ENCODE measurements at places on chromosomes 3 and 15.

GRCh38 chr15:64452988-64453688 is 7.2 kb upstream of the ZNF609 start:
- DNase-seq, result no peak

- DNase-seq, result no peak
These were observed 195.6 kb downstream of the ZBBX start for GRCh38 chr3:167184511-167184910.

- no peak for DNase-seq
These were observed 57.9 kb downstream of the RASA2 start for GRCh38 chr3:141544697-141545096.

- peak; percentile 31 for DNase-seq
These were observed 9.2 kb downstream of the TMPRSS7 start for GRCh38 chr3:112043621-112044201.

DNA sequence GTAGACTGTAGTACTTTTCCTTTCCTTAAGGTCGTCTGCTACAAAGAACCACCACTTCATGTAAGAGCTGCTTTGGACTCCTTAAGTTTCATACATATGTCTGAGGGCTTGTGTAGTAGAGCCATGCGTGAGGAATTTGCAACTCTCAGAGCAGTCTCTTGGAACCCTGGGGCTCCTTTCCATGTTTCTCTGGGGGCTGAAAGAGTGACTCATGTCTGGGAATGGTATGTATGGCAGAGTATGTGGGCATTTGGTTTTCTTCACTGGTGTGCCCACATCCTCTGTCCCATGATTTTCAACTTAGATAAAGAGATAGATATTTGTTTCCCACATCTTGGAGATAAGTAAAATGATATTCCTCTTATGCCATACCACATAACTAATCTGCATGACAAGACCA is 20.6 kb upstream of the RBM5 start:
- no peak for DNase-seq

- no peak for DNase-seq
These were observed 242.0 kb upstream of the RGMA start for GRCh38 chr15:93330912-93331544.

- no peak for DNase-seq
These were observed 133.9 kb downstream of the ALDH1A2 start for GRCh38 chr15:57931570-57931969.

GRCh38 chr3:42134867-42135464 is 43.8 kb downstream of the TRAK1 start:
- DNase-seq, result no peak

DNA sequence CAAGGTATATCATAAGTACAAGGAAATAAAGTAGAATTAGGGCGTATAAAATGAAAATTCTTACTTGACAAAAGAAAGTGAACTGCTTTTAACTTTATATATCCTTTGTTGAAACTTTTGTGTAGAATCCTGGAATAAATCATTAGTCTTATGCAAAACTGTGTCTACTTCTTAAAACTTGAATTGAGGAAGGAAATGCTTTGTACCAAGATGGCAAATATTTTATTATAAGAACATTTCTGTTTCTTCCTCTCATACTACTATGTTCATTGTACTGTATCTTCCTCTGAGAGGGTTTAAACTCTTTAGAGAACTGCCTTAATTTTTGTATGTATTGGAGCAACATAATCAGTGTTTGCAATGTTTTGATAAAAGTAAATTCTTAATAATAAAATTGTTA is 42.0 kb downstream of the RASA2 start:
- no peak for DNase-seq

- DNase-seq, result no peak
These were observed 303.5 kb upstream of the GADL1 start for GRCh38 chr3:31197941-31198340.

GRCh38 chr15:34886134-34886533 is 83.4 kb downstream of the AQR start:
- DNase-seq, result no peak

GRCh38 chr3:12321015-12321414 is 32.1 kb downstream of the PPARG start:
- no peak for DNase-seq

DNA sequence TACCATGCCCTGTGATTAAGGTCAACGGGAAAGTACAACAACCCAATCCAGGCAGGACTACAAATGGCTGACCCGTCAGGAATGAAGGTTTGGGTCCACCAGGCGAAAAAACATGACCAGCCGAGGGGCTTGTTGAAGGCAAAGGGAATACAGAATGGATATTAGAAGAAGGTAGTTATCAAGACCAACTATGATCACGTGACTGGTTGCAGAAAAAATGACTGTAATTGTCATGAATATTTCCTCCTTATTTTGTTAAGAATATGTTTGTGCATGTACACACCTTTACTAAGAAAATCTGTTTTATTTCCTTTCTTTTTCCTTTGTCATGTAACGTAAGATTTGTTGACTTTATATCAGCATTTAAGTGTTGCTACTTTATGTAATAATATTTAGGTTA is 22.9 kb upstream of the OSBPL11 start:
- no peak for DNase-seq

DNA sequence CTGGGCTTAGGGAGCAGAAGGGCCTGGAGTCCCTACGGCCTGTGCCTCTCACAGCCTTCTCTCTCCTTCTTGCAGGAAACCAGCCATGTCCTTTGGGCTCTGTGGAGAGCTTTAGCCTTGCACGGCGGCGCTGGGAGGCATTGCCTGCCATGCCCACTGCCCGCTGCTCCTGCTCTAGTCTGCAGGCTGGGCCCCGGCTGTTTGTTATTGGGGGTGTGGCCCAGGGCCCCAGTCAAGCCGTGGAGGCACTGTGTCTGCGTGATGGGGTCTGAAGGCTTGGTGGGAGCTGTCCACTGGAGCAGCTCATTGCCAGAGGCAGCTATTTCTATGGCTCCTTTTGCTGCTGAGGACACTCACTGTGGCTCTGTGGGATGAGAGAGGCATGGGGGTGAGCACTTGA is 4.1 kb downstream of the KLHDC8B start:
- DNase-seq, result no peak

DNA sequence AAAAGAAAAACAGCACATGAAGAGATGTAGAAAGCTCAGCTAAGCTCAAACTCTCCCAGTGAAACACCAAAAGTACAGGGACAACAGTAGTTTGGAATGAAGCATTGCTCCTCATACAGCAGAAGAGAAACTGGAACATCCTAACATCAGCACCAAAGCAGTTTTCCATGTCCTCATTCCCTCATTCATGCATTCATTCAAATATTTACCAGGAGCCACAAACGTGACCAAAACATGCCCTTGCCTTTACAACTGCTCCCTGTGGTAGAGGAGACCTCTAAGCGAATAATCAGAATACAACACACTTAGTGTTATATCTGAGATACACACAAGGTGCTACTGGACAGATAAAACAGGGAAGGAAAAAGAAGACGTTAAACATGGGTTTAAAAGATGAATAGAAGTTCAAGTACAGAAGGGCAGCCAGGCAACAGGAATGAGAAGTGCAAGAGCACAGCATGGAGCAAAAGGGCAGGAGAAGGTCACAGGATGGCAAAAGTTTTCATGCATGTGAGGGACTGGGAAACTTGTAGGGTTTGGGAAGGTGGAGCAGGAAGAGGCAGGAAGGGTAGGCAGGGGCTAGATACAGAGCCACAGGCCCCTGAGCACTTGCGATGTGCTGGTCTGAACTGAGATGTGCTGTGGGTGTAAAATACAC is 58.5 kb upstream of the LMCD1 start:
- DNase-seq, result no peak

GRCh38 chr3:160343132-160343531 is 55.9 kb downstream of the IFT80 start:
- no peak for DNase-seq

GRCh38 chr3:87247430-87247773 is 20.3 kb downstream of the CHMP2B start:
- no peak for DNase-seq

- no peak for DNase-seq
These were observed 42.1 kb upstream of the FGF7 start for GRCh38 chr15:49380912-49381311.

- DNase-seq, result no peak
These were observed 37.4 kb upstream of the CILP start for GRCh38 chr15:65248511-65249255.

DNA sequence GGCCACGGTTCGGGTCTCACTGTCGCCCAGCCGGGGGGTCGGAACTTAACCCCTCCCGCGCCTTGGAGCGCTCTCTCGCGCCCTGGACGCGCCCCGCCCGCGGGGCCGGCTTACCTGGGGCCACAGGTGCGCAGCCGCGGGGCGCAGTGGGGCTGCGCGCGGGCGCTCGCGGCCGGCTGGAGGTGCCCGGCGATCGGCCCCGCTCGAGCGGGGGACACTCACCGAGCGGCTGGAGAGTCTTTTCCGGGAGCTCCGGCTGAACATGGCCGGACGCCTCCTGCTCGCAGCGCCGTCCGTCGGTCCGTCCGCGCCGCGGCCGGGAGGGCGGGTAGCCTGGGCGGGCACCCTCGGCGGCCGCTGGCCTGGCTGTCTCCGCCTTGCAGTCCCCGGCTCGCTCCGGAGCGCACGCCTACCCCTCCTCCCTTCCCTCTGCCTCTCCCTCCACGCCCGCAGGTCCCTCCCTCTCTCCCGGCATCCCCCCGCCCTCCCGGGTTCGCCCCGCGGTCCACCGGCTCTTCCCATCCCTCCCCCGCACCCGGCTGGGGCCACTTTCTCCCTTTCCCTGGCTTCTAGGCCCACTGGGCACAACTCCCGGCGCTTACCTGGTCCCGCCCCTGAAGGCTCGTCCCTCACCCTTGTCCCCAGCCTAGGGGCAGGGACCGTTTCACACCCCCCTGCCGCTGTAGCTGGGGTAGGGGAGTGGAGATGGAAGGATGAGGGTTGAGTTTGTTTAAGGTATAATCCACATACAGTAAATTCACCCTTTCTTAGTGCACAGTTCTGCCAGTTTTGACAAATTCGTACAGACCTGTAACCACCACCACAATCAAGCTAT is 220.1 kb upstream of the PRICKLE2 start:
- DNase-seq, result no peak

DNA sequence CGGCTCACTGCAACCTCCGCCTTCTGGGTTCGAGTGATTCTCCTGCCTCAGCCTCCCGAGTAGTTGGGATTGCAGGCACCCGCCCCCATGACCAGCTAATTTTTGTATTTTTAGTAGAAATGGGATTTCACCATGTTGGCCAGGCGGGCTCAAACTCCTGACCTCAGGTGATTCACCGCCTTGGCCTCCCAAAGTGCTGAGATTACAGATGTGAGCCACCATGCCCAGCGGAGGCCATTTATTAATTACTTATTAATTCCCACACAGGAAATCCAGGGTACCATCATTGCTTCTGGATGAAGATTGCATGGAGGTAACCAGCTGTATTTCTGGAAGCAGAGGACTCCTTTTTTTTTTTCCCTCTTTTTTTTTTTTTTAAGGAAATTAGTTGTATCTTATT is 37.8 kb downstream of the MAP4 start:
- no peak for DNase-seq

GRCh38 chr3:194306771-194307640 is 44.1 kb downstream of the CPN2 start:
- DNase-seq, result no peak

DNA sequence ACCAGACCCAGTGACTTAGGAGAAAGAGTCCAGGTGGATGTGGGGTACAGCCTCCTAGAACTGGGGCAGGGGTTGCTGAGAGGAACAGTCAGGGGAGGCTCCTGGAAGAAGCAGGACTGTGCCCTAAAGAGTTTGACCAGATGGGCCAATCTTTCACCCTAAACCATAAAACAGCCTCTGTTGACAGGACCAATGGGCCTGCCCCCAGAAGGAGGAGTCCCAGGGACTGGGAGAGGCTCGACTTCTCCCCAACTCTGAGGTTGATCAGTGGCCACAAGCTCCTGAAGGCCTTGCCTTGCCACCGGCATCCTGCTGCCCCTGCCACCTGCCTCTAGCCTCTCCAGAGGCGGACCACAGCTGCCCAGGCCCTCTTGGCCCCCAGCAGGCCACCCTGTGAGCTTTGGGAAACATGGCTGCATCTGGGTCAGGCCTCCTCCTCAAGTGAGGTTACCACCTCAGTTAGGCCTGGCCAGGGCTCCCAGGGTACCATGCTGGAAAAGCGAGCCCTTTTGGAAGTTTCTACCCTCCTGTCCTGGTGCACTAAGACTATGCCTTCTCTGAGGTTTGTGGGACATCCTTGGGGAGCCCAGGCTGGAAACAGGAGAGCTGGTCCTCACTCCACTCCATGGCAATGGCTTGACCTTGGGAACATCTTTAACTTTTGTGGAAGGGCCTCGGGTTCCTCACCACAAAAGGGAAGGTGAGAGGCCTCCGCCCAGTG is 2.8 kb downstream of the VIPR1 start:
- no peak for DNase-seq

GRCh38 chr3:185327062-185327461 is 35.9 kb upstream of the MAP3K13 start:
- no peak for DNase-seq

DNA sequence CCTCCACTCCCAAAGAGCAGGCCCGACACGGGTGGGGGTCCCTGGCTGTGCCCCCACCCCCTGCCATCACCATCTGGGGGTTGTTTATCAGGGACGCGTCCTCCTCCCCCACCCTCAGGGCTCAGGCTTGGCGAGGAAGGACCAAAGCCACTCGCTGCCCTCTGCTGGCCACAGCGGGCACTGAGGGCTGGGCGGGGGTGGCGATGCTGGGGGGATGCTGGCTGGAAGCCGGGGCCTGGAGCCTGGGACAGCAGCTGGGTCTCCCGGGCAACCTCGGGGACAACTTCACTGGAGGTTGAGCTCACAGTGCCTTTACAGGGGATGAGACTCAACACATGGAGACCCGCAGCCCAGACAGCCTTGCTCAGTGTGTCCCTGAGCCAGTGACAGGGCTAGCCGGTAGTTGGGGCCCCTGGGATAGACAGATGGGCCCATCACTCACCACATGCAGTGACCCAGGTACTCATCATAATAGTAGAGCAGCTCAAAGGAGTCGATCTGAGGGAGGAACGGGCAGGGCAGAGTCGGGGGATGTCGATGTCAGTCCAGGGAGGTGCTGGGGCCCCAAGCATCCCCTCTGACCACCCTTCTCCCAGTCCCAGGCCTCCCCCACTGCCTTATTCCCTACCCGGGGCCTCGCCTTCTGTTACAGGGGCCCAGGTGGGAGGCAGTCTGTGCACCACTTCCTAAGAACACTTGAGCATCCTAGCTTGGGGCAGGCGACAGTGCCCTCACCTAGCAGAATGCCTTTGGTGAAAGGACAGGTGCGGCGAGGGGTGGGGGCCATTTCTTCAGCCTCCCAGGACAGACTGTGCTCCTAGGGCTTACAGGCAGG is 5.9 kb upstream of the CALML4 start:
- DNase-seq, result no peak

DNA sequence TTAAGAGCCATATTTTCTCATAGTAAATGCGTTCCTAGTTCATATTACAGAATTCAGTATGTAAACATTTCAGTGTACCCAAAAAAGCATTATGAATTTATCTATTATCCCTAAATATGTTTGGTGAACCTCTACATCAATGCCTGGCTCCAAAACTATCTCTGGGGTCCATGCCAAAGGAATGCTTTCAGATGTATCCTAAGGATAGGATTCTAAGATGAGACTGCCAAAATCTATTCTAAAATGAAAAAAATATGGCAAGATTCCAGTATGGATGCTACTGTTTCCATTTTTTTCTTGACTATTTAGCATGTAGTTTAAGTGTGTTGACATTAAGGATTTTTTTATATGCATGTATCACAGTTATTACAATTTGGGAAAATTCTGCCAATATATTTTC is 18.8 kb downstream of the EIF5A2 start:
- DNase-seq, result no peak

All from urinary bladder (tissue), 4 donors.